Fibroblast of skin of right biceps (primary cell): ENCODE measurements at places on chromosomes 7 and 10.

- no peak for DNase-seq
Measured at GRCh38 chr7:30087371-30087770, 47.4 kb upstream of the MTURN start.

DNA sequence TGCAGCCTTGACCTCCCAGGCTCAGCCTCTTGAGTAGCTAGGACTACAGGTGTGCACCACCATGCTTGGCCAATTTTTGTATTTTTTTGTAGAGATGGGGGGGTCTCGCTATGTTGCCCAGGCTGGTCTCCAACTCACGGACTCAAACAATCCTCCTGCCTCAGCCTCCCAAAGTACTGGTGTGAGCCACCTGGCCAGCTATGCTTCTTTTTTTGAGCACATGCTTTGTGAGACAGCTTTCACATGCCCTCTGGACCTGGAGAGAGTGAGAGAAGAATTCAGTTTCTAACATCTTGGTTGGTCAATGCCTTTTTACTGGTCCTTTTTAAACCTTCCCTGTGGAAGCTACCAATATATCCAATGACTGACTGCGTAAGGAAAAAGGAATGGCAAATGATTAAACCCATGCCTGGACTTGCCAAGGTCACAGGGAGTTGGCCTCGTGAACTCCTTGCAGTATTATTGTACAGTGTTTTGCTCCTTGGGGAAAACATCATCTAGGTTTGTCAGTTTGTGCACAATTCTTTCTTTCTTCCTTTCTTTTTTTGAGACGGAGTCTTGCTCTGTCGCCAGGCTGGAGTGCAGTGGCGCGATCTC lies 6.2 kb upstream of the FOXK1 start:
- DNase-seq = no peak

DNA sequence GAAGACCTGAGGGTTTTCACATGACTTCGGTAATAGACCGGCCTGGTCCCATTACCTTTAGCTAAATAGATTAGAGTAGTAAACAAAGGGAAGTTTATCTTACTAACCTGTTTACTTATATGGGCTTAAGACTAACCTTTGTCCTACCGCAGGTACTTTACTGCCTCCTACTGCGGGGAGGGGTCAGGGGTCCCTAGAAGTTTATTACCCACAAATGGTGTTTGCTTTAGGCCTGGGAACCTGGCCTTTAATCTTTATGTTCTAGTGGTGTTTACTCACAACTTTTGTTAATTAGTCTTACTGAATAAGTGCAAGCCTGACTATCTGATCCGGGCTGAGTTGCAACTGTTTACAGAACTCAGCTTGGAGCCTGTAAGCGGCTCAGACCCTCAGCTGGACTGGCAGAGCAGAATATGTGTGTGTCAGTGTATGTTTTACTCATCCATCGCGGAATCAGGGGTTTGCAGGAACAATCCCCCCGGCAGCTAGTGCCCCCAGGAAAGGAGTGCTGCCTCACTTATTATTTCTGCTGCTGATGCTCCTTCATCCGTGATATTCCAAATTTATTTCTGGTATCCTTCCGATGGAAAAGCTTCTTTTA lies 578.9 kb upstream of the SEMA3D start:
- DNase-seq = no peak

DNA sequence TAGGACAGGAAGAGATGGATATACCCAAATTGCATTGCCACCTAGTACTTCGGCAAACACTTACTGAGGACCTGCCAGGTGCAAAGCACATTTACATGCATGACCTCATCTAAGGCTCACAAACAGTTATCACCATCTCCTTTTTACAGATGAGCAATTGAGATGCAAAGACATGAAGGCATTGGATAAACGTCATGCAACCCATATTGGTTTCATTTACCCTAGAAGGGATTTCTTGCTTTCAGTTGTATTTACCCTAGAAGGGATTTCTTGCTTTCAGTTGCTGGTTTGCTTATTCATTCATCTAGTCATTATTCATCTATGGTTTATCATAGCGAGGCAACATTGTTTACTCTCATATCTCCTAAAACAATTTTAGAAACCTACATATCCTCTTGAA lies 52.2 kb downstream of the STEAP1B start:
- DNase-seq = no peak

- no peak for DNase-seq
Measured at GRCh38 chr10:52245547-52245946, 68.5 kb upstream of the DKK1 start.
